ENCODE measurements at places on chromosomes 6 and 20. TPM values are rescaled to one million over a fixed set of nuclear protein-coding genes. Genes with fewer than 3 reads are reported as not detected.

Gene NMBR
- polyA plus RNA-seq, result not detected

Gene BFSP1
- polyA plus RNA-seq, result 1.0 TPM

Gene ANKRD60
- polyA plus RNA-seq, result not detected

Gene PPP1R14C
- polyA plus RNA-seq, result 7.3 TPM

Gene PRDM13
- polyA plus RNA-seq, result not detected

Gene MRPS10
- polyA plus RNA-seq, result 12.4 TPM

All from pancreas (tissue), 10 donors.